ENCODE measurements at places on chromosomes 7 and 10.

DNA sequence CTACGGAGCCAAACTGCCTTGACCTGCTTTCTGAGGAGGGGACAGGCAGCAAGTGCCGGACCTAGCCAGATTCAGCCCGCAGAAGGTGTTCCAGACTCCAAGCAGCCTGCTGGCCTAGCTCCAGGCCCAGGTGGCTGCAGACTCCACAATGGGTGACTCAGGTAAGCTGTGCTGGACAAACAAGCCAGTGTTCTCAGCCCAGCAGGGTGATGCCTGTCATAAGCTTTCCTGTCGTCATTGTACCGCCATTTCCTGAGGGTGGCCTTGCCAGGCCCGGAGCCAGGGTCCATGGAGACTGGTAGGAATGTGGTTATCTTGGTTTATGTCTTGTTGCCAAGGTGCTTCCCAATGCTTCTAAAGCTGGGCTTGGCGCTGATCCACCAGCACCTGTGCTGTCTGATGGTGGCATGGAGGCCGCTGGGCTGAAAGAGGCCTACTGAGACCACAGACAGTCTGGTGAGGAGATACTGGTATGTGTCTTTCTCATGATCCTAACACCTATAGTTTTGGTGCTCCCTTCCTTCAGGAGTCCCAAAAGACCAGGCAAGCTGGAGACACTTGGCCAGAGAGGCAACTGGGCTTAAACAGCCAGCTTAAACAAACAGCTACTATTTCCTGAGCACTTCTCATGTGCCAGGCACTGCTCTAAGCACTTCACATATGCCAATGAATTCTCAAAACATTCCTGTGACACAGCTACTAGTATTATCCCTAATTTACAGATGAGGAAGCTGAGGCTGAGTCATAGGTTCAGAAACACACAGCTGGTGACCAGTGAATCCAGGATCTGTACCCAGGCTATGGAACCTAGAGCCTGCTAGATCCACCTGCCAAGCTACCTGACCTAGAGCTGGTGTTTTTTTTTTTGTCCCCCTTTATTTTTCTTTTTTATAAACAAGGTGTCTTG lies 42.0 kb downstream of the ZC3HC1 start:
- no peak for DNase-seq

DNA sequence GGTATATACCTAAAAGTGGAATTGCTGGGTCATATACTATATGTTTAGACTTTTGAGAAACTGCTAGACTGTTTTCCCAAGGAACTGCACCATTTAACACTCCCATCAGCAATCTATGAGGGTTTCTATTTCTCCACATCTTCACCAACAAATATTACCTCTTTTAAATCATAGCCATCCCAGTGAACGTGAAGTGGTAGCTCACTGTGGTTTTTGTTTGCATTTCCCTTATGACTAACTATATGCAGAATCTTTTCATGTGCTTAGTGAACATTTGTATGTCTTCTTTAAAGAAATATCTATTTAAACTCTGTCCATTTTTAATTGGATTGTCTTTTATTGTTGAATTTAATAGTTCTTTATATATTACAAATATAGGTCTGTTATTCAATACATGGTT lies 115.8 kb upstream of the SEC61G start:
- DNase-seq = no peak

DNA sequence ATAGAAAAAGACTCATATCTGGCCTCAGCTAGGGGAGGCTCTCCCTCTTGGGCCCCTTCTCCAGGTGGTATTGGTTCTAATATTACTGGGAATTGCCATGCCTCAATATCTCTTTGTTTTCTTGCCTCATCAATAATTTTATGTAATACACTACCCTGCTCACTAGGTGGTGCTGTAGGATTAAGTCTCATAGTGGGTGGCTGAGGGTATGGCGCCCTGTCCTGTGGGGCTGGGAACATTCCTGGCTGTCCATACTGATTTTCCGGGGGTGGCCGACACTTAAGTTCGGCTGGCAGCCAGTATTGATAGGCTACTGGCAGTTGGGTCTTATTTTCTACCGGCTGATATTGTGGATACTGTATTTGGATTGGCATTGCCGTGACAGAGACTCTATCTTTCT lies 9.0 kb upstream of the TAS2R3 start:
- peak; percentile 67 for DNase-seq

GRCh38 chr7:7421826-7422225 lies 113.8 kb downstream of the COL28A1 start:
- no peak for DNase-seq

DNA sequence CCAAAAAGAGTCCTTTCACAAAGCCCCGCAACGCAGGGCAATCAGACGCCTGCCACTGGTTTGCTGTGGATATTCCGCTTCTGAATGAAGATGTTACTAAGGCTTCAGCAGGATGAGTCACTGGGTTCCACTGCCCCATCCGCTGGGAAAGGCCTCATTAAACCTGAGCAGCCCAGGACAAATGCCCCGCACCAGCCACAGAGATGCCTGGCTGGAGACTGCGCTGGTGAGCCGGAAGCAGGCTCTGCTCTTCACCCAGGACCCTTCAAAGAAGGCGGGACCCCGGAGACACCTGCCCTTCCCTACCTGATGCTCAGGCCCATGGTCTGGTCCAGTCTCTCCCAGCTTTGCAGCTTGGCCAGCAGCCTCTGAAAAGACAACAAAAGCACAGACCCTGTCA lies 19.8 kb downstream of the MAD1L1 start:
- DNase-seq = no peak

DNA sequence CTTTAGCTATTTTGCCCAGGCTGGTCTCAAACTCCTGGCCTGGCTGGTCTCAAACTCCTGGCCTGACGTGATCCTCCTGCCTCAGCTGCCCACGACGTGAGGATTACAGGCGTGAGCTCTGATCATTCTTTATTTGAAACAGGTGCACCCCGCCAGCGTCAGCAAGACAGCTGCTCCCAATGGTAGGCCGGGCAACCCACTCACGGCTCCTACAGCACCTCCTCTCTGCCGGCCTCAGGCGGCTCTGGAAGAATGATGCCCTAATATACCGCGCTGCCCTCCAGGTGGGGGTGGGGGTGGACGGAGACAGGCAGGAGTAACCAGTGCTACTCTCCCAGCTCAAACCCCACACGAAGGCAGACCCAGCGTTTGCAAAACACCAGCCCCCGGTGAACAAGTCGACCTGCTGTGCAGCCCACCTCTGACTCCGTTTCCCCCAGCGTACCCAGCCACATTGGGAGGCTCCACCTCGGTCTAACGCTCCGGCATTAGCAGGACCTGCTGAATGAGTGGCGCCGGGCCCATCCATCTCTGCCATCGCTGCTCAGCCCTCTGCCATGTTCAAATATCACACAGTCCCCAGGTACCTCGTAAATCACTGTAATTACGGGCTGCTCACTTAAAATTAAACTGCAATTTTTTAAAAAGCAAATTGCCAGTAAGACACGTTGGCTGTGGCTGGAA lies 148.6 kb downstream of the ELFN1 start:
- DNase-seq = no peak

- DNase-seq = no peak
Measured at GRCh38 chr7:138125119-138125518, 48.9 kb downstream of the AKR1D1 start.

- no peak for DNase-seq
Measured at GRCh38 chr7:80014511-80014910, 120.1 kb upstream of the GNAI1 start.

DNA sequence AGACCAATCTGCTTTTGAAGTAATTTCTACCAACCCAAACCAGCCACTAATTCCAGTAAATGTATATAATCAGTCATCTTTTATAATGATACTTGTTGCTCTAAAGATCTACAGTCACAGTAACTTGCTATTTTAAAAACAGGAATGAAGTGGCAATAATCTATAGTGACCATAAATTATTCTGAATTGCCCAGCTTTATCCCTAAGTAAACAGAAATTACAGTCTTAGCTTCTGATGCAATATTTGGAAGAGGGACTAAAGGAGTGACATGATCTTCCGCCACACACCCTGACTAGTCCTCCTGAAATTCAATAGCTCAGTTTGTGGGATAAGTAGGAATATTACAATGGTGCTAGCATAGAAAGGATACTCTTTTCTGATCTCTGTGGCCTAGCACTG lies 96.1 kb downstream of the ATE1 start:
- no peak for DNase-seq

DNA sequence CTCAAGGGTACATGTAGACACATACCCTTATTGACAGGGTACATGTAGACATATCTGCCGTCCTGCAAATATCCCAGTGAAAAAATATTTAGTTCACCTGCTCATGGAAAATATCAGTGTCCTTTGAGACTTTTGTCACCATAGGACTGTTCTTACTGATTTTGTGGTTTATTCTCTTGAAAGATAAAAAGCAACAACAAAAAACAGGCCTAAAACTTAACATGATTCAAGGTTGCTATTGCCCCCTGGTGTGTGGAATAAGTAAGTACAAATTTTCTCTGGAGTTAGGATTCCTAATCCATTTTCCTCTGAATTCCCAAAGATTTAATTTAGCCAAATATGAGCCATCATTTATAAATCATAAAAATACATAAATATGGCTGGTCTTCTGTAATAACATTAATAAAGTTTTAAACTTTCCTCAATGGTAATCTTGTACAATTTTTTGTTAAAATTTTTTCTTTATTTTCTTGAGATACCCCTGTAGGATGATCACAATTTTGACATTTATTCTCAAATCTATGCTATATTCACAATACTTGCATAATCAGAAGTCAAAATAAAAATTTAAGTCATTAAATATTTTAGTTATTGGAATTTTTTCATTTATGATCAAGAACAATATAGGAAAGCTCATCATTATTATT lies 741.4 kb upstream of the POT1 start:
- peak; percentile 61 for DNase-seq

GRCh38 chr7:98066934-98067507 lies 39.6 kb upstream of the LMTK2 start:
- no peak for DNase-seq

DNA sequence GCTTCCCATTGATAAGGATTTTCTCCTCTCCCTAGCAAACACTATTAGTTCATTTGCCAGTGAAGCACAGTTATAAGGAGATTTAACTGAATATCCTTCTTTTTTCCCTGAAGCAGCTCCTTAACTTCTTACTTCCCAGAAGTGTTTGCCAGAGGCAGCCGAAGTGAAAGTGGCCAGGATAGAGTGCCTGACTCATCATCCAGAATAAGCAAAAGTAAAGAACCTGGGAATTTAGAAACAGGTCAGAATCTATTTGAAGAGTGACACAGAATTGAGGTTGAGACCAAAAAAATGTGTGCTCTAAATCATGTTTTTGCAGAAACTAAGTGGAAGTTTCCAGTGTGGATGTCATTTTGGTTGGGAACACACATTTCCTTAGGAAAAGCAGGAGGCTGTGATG lies 249.6 kb upstream of the VWC2 start:
- no peak for DNase-seq

GRCh38 chr10:57420881-57421280 lies 846.8 kb downstream of the IPMK start:
- DNase-seq = no peak
